A549 treated with AZD2906 at 1 μM for 4 hours (cell line): ENCODE measurements at places on chromosomes 2 and 18. TPM values are rescaled to one million over a fixed set of nuclear protein-coding genes. Genes with fewer than 3 reads are reported as not detected.

UGT1A9 gene
- total RNA-seq = 3.3 to 5.5 TPM (median 3.7 TPM) in 5 replicates

ALPP gene
- 16.1 to 18.1 TPM (median 16.2 TPM) in 5 replicates for total RNA-seq

LONRF2 gene
- total RNA-seq = 1.7 to 2.4 TPM (median 2.0 TPM) in 5 replicates

SKOR2 gene
- not detected in 5 replicates for total RNA-seq

CKAP2L gene
- 11.8 to 19.1 TPM (median 13.9 TPM) in 5 replicates for total RNA-seq

CCL20 gene
- total RNA-seq = 3.5 to 6.9 TPM (median 5.9 TPM) in 5 replicates

CAVIN2 gene
- 45.9 to 78.6 TPM (median 67.9 TPM) in 5 replicates for total RNA-seq
